Stimulated activated CD8-positive, alpha-beta memory T cell treated with anti-CD3 and anti-CD28 coated beads, Interleukin-4, amount 100 ng/mL, for 48 hours (primary cell): ENCODE measurements at places on chromosomes 1 and 21.

GRCh38 chr1:163188947-163189346 lies 13.8 kb downstream of the RGS5 start:
- DNase-seq, result no peak

- DNase-seq, result no peak
Measured at GRCh38 chr1:221644145-221644448, 97.8 kb downstream of the DUSP10 start.

DNA sequence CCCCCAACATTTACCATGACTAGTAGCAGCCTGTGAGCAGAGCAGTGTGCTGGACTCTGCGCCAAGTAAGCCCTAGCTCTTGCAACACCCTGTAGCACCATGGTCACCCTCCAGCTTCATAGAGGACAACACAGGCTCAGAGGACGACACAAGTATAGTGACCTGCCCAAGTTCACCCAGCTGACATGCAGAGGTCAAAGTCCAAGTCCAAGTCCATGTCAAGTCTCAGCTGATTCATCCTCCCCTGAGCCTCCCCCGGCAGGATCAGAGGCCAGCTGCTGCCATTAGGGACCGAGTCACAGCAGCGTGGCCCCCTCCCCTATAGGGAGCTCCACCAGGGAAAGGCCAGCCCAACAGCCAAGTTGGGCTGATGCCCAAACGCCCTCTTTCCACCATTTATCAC lies 15.9 kb downstream of the SDC3 start:
- no peak for DNase-seq

- no peak for DNase-seq
Measured at GRCh38 chr1:7010534-7011200, 225.4 kb downstream of the CAMTA1 start.

GRCh38 chr21:28768753-28769152 lies 223.9 kb downstream of the LTN1 start:
- no peak for DNase-seq

DNA sequence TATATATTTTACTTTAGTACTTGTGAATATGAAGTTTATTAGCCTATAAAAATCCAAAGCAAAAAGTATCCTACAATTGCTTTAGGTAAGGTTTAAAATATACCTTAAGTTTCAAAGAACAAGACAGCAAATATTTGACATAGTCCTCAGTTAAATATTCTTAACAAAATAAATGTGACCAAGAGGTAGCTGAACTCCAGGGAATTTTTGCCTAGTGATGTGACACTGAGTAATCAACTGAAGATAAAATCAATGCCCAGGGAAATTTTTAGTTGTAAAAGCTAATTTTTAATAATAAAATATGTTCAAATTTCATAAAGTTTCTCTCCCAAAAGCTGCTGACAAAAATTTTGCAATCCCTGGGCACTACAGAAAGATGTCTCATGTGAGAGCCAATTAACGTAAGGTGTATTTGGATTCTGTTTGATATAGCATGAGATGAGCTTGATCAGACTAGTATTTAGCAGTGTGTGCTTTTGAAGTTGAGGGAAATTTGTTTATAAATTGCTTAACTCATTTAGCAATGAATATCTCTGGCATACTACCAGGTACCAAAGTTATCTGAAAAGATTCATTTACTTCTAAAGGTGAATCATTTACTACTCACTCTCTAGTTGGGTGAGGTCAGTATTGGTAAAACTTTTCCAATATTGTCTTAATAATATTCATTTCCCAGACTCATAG lies 80.2 kb upstream of the PALMD start:
- no peak for DNase-seq
